Activated CD4-positive, alpha-beta T cell treated with anti-CD3 and anti-CD28 coated beads for 36 hours (primary cell): ENCODE measurements at places on chromosomes 4 and X. TPM values are rescaled to one million over a fixed set of nuclear protein-coding genes. Genes with fewer than 3 reads are reported as not detected.

PALLD gene
- total RNA-seq: 9.5 TPM

- DNase-seq: no peak
Measured at GRCh38 chr4:160724063-160724462, 1439.7 kb downstream of the FSTL5 start.

DNA sequence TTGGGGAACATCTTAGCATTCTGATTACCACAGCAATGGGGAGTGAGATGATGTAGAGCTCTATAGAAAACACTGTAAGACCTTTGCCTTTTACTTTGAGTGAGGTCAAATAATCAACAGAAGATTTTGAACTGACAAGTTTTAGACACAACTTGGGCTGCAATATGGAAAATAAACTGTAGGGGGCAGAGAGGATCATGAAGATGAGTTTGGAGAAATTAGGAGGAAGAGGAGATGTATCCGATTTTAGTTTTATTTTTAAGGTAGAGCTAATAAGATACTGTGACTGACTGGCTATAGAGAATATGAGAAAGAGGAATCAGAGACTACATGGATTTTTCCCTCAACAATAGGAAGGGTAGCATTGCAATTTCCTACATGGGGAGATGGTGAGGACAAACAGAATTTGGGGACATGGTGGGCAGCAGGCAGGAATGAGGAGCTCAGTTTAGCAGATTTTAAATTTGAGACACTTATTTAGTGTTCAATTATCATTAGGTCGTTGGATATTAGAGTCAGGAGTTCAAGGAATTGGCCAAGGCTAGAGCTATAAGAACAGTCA lies 563.1 kb downstream of the INPP4B start:
- DNase-seq: no peak

DNA sequence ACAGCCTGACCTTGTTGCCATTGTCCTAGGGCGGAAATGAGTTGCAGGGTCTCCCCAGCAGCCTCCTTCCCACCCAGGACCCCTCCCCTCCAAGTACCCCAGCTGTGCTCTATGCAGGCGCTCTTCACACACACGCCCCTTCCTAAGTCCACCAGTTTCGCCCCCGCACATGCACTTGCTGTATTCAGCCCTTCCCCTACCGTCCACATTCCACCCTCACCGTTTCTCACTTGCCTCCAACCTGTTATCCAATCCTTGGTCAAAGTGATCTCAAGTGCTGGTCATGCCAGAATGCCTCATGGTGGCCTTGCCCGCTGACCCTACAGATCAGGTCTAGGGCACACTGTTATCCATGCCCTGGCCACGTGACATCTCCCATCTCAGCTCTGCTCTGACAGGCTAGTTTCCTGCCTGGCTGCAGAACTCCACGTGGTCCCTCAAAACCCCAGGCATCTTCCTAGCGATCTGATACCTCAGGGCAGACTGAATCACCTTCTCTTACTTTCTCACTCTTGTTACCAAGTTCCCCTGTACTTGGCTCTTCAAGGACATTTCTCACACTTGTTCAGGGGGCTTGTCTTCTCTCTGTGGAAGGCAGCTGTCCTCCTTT lies 39.7 kb downstream of the NSG1 start:
- DNase-seq: no peak
